ENCODE measurements at places on chromosomes 16 and 17.

DNA sequence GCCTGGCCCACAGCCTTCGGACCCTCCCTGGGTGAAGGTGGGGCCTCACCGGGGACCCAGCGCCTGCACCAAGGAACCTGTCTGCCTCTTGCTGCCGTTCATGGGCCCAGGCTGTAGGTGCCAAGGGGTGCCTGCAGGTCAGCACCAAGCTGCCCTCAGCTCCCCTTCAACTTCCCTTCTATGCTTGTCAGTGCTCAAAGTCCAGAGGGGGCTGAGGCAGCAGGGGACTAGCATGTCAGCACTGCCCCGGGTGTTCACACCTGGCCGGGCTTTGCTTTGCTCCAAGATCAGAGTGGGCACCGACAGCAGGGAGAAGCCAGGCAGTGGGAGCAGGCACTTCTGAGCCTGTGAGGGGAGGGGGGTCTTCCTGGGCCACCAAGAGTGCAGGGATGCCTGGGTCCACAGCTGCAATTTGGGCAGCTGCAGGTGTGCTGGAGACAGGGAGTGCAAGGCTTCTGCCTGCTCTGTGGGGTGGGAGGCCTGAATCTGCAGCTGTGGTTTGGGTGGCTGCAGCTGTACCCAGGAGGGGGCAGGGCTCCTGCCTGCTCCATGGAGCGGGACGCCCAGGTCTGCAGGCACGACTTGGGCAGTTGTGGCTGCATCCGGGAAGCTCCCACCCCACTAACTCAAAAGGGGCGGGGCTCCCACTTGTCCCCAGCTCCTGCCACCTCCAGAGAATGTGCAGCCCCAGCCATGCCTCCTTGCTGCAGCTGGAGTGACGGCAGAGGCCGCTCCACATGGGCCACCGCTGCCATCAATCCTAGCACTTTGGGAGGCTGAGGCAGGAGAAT, 27.6 kb upstream of the PRM1 start:
- DNase-seq = no peak

DNA sequence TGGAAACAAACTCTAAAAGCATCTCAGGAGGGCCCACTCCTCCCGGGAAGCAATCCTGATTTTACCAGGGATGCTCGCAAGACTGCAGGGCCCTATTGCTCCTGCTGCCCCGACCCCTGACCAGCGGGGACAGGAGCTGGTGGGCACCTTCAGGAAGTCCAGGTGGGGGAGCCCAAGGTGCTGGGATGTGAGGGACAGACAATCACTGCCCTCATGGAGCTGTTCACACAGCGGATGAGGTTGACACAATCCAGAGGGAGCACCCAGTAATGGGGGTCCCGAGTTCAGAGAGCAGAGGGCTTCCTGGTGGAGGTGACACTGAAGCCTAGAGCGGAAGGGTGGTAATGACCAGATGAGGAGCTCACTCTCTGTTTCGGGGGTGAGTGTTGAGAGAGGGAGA, 126.2 kb downstream of the FOXL1 start:
- no peak for DNase-seq

DNA sequence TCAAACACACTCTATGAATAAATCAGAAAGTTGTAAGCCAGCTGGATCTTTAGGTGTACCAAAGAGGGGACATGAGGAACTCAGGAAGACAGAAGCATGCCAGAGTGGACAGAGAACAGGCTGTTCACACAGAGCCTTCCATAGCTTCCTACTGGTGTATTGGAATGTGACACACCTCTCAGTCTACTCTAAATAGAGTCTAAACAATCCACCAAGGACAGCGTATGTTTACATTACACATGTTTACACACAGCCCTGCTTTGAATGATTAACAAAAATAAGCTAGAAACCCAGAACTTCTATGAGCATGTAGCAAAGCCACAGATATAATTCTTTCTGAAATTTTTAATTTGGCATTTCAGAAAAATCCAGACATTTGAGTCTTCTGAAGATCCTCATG, 1279.0 kb upstream of the CDH8 start:
- DNase-seq = no peak

GRCh38 chr17:7881276-7882054, 7.1 kb upstream of the CHD3 start:
- DNase-seq = no peak

DNA sequence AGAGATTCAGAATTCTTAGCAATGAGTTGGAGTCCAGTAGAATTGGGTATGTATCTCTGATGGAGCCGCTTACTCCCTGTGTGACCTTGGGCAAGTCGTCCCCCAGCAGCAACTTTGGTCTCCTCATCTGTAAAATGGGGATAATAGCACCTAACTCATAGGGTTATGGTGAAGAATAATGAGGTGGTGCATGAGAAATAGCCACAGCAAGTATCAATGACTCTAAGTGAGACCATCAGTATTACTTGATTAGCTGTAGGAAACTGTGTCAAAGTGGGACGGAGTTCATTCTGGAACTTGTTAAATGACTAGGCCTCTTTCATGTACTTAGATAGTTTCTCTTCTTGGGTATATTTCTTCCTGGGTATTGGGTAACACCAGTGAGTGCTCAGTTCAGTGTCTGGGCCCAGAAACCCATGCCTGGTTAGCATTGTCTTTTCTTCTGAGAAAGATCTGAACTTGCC, 6.4 kb downstream of the PRKCB start:
- DNase-seq = no peak

DNA sequence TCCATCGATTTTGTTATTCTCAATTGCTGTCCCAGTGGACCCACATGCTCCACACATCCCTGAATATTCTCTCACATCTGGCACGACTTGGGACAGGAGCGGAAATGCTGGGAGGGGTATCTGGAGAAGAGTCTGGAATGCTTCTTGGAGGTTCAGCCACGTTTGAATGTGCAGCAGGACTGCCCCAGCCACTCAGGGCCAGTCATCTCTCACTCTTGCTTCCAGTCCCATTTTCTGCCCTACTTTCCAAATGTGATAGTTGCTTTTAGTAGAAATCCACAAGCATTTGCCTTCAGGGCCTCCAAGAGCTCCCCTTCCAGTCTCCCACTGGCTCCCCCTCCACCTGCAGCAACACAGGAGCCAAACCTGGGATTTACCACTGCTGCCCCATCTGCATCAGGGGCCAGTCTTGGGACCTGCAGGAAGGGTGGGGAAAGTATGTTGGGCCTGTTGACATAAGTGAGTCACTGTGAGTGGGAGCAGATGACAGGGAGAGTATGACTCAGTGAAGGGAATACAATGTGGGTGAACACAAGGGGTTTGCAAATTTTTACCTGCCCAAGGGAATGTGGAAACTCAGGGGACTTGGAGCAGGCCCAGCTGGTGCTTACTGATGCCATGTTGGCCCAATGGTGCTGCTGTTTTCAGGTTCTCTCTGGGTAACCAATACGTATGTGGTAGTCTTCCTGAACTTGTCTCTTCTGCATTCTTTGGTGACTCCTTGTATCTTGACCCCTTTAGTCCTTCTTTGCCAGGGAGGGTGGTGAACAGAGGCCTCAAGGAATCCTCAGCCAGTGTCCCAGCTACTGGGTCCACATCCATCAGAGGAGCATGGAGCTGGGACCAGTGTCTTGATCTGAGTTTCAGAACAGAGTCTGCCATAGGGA, 78.8 kb upstream of the CRHR1 start:
- no peak for DNase-seq

GRCh38 chr17:4167786-4168185, 24.8 kb downstream of the CYB5D2 start:
- no peak for DNase-seq
